Testis (tissue), 5 donors: ENCODE measurements at places on chromosomes 12 and 14. TPM values are rescaled to one million over a fixed set of nuclear protein-coding genes. Genes with fewer than 3 reads are reported as not detected.

- DNase-seq = no peak
Observed at GRCh38 chr14:64630778-64631177, 73.4 kb upstream of the PLEKHG3 start.

DNA sequence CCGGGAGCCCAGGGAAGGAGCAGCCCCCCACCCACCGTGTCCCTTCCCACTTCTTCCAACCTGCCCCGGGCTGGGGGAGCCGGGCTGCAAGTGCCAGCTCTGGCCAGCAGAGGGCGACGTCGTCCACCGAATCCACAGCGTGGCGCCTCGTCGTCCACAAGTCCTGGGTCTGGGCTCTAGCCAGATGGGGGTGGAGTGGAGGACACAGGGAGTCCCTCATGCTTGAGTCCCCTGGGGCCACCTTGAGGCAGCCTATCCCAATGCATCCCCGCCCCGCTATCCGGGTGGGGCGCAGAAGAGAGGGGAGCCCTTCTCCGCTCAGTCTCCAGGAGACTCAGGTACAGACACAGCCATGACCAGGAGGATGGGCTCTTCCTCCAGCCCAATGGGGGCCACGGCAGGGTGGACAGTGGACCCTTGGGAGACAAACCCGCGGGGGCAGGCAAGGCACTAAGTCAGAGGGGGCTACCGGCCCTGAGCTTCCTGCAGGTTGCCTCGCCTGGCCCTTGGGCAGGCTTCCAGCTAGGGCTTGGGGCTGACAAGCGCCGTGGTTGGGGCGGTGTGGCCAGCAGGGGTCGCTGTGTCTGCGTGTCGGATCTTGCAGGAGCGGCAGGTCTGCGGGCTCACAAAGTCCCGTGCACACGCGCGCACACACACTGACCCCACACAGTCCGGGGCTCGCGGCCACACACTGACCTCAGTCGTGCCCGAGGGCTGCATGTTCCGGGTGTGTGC lies 5.5 kb downstream of the AQP5 start:
- peak; percentile 95 for DNase-seq

- peak; percentile 80 for DNase-seq
Observed at GRCh38 chr12:119229837-119230236, 51.1 kb downstream of the HSPB8 start.

- no peak for DNase-seq
Observed at GRCh38 chr12:101173197-101173749, 36.8 kb downstream of the SLC5A8 start.

DNA sequence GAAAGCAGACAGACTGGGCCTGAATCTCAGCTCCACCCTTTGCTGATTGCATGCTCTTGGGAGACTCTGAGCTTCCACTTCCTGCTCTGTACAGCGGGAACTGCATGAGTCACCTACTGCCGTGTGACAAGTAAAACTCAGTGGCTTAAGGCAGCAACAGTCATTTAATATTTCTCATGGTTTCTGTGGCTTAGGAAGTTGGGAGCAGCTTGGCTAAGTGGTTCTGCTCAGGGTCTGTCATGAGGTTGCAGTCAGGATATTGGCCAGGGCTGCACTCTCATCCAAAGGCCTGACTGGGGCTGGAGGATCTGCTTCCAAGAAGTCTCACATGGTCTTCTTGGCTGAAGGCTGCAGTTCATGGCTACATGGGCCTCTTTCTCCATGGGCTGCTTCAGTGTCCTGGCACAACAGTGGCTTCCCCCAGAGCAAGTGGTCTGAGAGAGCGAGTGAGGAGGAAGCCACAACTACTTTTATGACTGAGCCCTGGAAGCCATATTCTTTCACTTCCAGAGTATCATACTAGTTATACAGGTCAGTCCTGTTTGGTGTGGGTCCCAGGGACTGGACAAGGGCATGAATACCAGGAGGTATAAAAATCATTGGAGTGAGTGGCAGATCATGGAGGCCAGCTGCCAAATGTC lies 49.7 kb downstream of the FAM222A start:
- no peak for DNase-seq

Gene SDR9C7
- 0.43 TPM for total RNA-seq

- DNase-seq = no peak
Observed at GRCh38 chr12:111424793-111425251, 19.1 kb downstream of the SH2B3 start.

- no peak for DNase-seq
Observed at GRCh38 chr12:148676-149416, 65.1 kb downstream of the SLC6A12 start.

DNA sequence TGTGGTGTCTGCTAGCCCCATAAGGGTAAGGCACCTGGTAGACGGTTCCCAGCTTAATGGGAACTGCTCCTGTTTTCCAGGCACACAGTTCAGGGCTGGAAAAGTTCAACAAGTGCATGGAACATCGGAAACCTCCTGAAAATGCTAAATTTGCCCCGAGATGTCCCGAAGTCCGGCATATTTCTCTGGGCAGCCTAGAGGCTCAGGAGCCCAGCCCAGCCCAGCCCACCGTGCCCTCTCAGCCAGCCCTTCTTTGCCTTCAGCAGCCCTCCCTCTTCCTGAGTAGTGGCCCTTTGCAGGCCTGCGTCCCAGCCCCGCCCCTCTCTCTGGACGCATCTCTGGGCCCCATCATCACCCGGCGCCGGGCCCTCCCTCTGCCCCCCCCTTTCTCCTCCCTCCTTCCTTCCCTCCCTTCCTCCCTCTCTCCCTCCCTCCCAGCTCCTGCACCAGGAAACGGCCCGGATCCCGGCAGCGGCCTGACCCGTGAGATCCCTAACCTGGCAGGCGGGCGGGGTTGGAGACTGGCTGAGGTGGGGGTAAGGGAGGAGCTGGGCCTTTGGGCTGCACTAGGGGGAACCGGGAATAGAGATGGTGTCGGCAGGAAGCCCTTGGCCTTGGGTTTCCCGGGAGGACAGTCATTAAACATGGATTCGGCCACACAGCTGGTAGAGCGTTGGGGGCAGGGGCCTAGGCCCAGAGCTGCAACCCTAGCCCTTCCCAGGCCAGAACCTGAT lies at the start of gene BCL2L2:
Gene BCL2L2 (plus strand): TSS at position 422 of the 734 bp plus-strand sequence. CDS start 935 bp downstream, outside the sequence.
- peak; percentile 94 for DNase-seq

Gene PELI2
- 27.6 TPM for total RNA-seq

Gene OTOGL
- 0.87 TPM for total RNA-seq

Gene CLEC4D
- total RNA-seq = 0.31 TPM

- DNase-seq = no peak
Observed at GRCh38 chr12:32249777-32250176, 143.1 kb downstream of the BICD1 start.

GRCh38 chr14:81594012-81594411 lies 60.4 kb upstream of the SEL1L start:
- DNase-seq = peak; percentile 19

Gene HELB
- 5.9 TPM for total RNA-seq

DNA sequence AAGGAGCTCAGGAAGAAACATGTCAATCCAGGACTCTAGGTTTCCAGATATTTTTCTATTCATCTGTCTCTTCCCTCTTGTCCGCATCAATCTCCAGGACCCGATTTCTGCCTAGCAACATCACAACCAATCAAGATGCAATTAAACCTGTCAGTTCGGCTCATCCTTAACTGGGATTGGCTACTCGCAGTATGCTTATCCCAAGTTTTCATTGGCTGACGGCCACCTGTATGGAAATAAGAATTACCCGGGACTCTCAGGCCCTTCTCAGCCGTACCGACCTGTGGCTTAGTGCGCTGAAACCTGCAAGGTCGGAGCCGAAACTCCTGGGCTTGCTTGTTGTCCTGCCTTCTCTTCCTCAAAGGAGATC lies 20.4 kb upstream of the ATP5MC2 start:
- peak; percentile 78 for DNase-seq

DNA sequence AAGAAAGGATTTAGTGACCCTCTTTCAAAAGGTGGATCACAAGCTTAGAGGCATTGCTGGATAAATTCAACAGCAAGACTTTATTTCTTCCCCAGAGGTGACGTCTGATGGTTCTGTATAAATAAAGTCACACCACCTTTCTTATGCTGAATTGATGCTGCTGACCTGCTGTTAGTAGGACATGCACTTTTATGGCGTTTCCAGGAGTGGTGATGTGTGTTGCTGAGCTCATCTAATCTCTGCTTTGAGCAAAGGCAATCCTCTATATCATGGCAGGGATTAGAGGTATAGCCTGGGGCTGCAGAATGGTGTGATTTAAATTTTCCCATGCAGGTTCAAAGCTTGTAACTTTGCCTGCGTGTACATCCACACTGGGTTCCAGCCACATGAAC lies 94.9 kb downstream of the ETV6 start:
- no peak for DNase-seq

Gene KRT85
- 0.74 TPM for total RNA-seq

- DNase-seq = no peak
Observed at GRCh38 chr12:537772-538171, 78.0 kb downstream of the B4GALNT3 start.

- no peak for DNase-seq
Observed at GRCh38 chr12:19826980-19827550, 387.8 kb downstream of the AEBP2 start.

Gene PLXNC1
- total RNA-seq = 96.5 TPM

GRCh38 chr12:128695697-128696096 lies 128.1 kb downstream of the SLC15A4 start:
- DNase-seq = no peak

Gene PIK3C2G
- 1.1 TPM for total RNA-seq

- no peak for DNase-seq
Observed at GRCh38 chr12:26806556-26806955, 26.4 kb downstream of the ITPR2 start.
